ENCODE measurements at places on chromosomes 6 and 20. TPM values are rescaled to one million over a fixed set of nuclear protein-coding genes. Genes with fewer than 3 reads are reported as not detected.

- no peak for DNase-seq
Observed at GRCh38 chr20:11838076-11838636, 79.5 kb upstream of the BTBD3 start.

- DNase-seq, result peak; percentile 12
Observed at GRCh38 chr6:149166336-149166735, 151.2 kb upstream of the TAB2 start.

Gene SALL4
- total RNA-seq, result 15.0 TPM

DNA sequence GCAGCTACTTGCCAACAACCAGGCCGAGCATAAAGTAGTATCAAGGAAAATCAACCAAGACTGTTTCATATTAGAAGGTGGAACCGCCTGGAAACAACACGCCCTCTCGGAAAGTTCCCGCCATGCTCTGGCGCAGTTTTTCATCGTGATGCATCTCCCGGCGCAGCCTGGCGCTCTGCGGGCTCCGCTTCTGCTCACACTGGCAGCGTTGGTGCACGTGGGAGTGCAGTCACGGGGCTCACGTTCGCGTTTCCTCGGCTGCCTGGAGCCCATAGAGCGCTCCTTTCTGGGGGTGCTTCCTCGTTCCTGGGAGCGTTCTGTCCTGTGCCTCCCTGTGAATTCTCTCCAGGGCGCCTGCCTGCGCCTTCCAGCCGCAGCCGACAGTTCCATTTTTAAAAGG is 227.3 kb downstream of the TBXT start:
- DNase-seq, result no peak

Gene FAM162B
- total RNA-seq, result not detected
